ENCODE measurements at places on chromosomes 12 and 14.

DNA sequence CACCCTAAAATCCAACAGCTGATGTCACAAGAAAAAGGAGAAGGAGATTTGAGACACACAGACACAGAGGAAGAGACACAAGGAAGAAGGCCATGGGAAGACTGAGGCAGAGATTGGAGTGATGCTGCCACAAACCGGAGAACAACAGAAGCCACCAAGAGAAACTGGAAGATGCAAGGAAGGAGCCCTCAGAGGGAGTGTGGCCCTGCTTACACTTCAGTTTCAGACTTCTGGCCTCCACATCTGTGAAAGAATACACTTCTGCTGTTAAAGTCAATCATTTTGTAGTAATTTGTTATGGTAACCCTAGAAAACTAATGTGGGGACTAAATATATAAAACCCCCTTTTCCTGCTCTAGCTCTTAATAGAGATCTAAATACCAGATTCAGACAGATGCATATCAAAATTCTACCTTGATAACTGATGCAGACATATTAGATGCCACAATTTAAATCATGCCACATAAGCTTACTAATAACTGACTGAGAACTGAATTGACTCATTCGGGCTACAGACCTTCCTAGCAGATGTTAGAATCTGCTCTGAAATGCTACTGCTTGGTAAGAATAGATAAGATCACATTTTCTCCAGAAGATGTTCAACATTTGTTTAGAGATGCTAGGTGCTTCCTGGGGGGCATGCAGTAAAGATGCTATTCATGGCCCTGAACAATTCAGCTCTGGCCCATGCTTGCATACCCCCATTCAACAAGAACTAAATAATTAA, 113.1 kb upstream of the CCND2 start:
- DNase-seq = no peak

DNA sequence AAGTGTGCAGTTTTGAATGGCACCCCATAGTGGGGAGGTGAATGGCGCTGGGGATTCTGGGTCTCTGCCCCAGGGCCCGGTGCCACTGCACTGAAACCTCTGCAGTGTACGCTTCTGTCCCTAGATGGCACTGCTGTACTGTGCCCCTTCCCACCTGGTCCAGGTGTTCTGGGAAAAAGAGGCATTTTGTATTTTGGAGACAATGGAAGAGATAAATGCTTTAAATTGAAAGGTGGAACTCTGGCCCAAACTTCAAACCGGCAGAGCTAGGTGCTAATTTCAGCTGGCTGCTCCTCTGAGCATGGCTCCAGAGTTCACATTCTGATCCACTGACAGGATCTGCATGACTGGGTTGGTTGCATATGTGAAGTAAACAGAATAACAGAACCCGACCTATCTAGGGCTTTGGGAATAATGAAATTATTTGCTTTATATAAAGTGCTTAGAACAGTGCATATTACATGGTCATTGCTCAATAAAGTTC, 52.2 kb downstream of the KRT80 start:
- no peak for DNase-seq

DNA sequence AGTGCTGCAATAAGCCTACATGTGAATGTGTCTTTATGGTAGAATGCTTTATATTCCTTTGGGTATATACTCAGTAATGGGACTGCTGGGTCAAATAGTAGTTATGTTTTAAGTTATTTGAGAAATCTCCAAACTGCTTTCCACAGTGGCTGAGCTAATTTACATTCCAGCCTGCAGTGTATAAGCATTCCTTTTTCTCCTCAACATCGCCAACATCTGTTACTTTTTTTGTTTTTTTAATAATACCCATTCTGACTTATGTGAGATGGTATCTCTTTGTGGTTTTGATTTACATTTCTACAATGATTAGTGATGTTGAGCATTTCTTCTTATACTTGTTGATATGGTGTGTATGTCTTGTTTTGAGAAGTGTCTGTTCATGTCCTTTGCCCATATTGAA, 1186.2 kb downstream of the BCL11B start:
- DNase-seq = no peak

- no peak for DNase-seq
Measured at GRCh38 chr12:89701606-89702206, 6.9 kb downstream of the ATP2B1 start.

DNA sequence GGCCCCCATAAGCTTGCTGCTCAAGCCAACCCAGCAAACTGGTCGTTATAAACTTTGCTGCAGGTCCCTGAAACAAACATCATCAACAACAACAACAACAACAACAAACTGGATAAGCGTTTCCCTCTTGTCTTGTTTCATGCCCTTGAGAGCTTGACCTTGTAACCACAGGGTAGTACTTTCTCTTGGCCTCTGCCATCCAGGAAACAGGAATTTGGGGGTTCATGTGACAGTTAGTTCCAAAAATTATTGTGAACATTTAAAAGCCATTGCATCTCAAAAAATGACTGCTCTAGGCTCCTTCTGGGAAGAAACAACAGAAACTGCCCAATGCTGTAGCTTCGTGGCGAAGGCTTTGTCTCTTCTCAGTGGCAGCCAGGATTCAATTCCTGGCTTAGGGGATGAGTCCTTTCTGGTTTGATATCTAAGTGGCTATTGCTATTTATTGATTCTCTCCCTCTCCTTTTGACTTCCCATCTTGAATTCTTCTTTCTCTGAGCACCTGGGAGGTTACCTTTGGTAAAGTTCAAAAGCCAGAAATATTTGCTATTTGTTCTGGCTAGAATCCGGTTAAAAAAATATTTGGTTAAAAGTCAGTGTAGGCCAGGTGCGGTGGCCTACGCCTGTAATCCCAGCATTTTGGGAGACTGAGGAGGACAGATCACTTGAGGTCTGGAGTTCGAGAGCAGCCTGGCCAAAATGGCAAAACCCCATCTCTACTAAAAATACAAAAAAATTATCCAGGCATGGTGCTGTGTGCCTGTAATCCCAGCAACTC, 52.0 kb upstream of the CPM start:
- DNase-seq = no peak

- DNase-seq = no peak
Measured at GRCh38 chr14:104437703-104438102, 141.9 kb upstream of the C14orf180 start.

GRCh38 chr12:121773011-121773777, 20.3 kb downstream of the RHOF start:
- peak; percentile 64 for DNase-seq

- no peak for DNase-seq
Measured at GRCh38 chr14:60989599-60989998, 8.6 kb downstream of the SLC38A6 start.

DNA sequence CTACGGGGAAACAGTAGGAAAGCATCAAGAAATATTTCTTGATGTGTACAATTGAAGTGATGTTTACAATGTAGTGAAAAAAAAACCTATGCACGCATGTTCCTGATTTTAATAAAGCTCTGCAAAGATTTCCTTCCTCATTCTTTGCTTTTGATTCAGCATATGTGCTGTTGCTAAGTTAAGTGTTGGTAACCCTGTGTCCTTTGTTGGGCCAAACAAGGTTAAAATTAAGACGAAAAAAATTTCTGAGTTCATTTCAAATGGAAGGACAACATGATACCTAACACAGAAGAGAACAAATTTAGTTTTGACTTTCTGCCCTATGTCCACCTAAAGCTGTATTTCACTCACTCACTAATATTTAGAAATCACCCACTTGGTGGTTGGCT, 62.8 kb downstream of the PPP2R5C start:
- DNase-seq = no peak

DNA sequence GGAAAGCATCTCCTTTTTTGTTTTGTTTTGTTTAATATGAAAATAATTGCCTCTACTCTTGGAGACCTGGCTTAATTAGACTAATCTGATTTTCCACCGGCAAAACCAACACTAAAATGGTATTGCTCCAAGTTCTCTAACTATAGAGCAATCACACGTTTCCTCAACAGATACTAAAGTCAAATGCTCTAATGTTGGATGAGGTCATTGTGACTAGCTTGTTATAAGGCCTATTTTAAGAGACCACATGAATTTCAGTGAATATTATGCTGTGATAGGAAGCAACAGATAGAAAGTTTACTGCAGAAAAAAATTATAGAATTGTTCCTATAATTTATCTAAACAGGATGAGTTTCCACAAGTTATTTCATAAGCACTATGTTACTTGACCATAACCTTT, 3.3 kb upstream of the CCDC196 start:
- no peak for DNase-seq

- DNase-seq = no peak
Measured at GRCh38 chr12:128693115-128693514, 130.6 kb downstream of the SLC15A4 start.
